ENCODE measurements at places on chromosomes 11 and 22. TPM values are rescaled to one million over a fixed set of nuclear protein-coding genes. Genes with fewer than 3 reads are reported as not detected.

WNT11 gene
- 1.9 TPM for polyA plus RNA-seq

SLC22A6 gene
- polyA plus RNA-seq, result not detected

SLC1A2 gene
- polyA plus RNA-seq, result 0.02 TPM

TPH1 gene
- 0.28 TPM for polyA plus RNA-seq

SMIM35 gene
- polyA plus RNA-seq, result not detected

IFITM10 gene
- polyA plus RNA-seq, result 0.15 TPM

All from ovary (tissue), 10 donors.